ENCODE measurements at places on chromosomes 1 and 21. TPM values are rescaled to one million over a fixed set of nuclear protein-coding genes. Genes with fewer than 3 reads are reported as not detected.

Gene TTF2
- 11.6 TPM for total RNA-seq

Gene SLC25A34
- under 0.01 TPM for total RNA-seq

Gene TIE1
- total RNA-seq, result 0.53 TPM

Gene PTPRU
- 53.2 TPM for total RNA-seq

Gene CSF1
- 1.3 TPM for total RNA-seq

Gene CFHR5
- not detected for total RNA-seq

Gene CLCNKB
- total RNA-seq, result under 0.01 TPM

Gene CADM3
- total RNA-seq, result not detected
